Activated T-cell treated with anti-CD3 and anti-CD28 coated beads, Interleukin-2, amount 50 U/mL, for 72 hours (primary cell): ENCODE measurements at places on chromosomes 5 and 9. TPM values are rescaled to one million over a fixed set of nuclear protein-coding genes. Genes with fewer than 3 reads are reported as not detected.

DNA sequence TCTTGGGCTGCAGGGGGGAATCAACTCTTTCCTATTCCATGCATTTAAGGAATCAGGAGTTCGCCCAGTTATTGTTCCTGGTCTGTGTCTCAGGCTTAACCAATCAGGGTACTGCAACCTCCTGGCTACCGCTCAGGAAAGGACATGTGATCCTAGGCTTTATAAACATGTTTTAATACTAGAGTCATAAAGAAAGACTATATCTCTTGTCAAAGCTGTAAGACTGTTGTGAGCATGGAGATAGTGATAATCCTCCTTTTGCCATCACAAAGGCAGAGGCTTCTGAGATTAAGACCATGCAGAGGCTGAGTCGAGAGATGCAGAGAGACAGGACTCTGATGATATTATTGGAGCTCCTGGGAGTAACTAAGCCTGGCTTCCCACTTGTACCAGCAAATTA is 137.0 kb downstream of the YIPF5 start:
- no peak for DNase-seq

The NCS1 gene
- 28.1 TPM for total RNA-seq

DNA sequence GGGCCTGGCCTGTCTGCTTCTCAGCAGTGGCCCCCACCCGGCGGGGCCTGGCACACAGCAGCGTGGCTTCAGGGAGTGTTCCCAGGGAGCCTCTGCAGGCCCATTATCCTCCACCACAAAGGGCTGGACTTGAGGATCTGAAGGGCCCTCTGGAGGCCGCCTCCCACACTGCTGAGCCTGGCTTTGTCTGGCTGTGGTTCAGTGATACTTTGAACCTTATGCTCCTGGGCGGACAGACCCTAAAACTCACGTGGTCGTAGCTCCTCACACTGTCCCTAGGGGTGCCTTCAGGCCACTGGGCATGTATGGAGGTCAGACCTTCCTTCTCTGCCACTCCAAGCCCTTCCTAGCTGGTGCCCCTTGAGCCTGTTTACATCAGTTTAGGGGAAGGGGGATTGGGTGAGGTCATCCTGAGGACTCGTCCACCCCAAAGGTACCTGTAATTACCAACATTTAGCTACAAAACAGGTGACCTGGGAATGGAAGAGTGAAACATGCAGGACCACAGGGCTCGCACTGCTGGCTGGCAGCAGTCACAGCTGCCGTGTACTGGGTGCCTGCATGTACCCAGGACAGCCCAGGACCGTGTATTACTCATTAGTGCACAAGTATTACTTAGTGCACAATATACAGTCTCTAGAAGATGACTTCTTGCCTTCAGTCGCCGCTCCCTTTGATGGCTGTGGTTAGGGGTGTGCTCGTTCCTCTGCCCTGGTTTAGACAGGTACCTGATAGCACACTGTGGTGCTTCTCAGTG is 8.5 kb downstream of the GRHPR start:
- DNase-seq: no peak

GRCh38 chr5:134247428-134248224 is 21.8 kb upstream of the PPP2CA start:
- DNase-seq: no peak

The TRIM32 gene
- 12.6 TPM for total RNA-seq

The IL13 gene
- total RNA-seq: 8.0 TPM

DNA sequence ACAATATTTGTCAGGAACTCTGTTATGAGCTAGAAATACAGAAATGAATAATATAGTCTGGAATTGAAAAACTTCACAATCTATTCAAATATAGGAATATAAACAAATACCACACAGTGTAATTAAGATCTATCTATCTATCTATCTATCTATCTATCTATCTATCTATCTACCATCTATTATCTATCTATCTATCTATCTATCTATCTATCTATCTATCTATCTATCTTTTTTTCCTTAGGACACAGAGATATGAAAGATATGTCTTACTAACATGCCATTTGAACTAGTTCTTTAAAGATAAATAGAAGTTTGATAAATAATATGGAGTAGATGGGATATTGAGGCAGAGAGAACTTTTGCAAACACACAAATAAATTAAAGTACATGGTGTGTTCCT is 357.8 kb downstream of the PARP8 start:
- DNase-seq: no peak

The TMEM174 gene
- not detected for total RNA-seq
